HFF-Myc (cell line): ENCODE measurements at places on chromosomes 6 and 20.

GRCh38 chr6:136438441-136438840 is 111.8 kb downstream of the MAP7 start:
- DNase-seq = no peak

- no peak for DNase-seq
Observed at GRCh38 chr6:84026721-84027164, 6.8 kb upstream of the MRAP2 start.

DNA sequence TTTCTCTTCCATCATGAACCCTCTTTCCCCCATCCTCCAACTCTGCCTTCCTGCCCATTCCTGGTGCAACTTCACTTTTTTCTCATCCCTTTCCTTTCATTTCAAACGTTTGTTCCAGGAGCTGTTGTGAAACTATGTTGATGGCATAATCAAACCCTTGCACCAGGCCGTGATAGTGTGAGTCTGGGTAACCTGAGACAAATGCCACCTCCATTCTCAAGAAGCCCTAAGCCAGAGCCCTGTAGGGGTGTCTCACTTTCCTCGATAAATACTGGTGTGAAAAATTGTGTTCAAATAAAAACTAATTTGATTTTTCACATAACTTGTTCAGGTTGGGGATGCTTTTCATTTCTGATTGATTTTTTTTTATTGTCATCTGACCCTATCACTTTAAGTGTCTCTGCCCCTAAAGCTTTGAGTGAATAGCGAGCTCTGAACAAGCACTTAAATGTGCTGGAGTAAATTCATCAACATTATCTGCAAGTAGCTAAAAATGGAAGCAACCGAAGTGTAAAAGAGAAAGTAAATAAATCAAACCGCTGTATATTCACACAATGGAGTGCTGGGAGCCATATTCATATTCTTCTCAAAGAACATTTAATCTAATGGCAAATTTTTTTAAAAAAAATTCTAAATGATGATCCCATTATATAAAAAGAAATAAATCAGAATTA is 303.1 kb upstream of the CDYL start:
- no peak for DNase-seq

GRCh38 chr20:50488236-50488806 is 21.9 kb upstream of the PTPN1 start:
- no peak for DNase-seq

DNA sequence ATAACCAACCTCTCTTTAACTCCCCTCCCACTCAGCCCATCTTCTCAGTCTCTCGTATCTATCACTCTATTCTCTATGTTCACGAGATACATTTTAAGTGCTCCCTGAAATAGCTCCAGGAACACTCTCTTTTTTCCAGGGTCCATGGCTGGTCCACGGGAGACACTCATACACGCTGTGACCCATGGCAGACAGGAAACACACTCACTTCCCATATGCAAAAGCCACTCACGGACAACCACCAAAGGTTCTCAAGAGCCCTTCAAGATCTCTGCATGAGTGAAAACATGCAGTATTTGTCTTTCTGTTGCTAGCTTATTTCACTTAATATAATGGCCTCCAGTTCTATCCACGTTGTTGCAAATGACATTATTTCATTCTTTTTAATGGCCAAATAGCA is 71.4 kb upstream of the PCSK2 start:
- DNase-seq = no peak

DNA sequence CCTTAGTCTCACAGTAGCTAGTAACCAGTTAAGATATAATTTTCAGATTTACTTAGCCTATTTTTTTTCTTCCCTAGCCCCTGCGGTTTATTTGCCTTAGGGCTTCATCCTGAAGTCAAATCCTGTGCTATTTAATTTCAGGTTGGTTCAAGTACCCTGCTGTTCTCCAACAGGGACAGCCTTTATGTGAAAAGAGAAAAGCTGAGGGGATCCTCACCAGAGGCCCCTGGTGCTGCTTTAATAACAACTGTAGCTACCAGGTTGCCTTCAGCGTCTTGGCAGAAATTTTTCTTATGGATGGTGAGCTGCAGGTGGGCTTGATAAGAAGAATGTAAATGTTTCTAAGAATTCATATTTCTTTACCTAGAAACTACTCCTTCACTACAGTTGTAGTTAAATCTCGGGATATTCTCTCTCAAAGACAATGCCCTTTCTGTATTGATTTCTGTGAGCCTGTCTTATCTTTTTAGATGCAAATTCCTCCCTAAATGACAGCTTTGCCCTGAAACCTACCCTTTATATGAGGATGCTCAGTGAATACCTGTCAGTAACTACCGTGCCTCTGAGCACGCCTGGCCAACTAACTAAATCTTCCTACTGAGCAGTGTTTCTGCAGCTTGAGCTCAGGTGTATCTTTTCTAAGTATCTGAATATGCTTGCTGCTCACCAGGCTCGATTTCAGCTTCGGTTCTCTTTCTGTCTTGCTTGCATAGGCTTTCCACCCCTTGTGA is 320.5 kb downstream of the MMUT start:
- DNase-seq = no peak

DNA sequence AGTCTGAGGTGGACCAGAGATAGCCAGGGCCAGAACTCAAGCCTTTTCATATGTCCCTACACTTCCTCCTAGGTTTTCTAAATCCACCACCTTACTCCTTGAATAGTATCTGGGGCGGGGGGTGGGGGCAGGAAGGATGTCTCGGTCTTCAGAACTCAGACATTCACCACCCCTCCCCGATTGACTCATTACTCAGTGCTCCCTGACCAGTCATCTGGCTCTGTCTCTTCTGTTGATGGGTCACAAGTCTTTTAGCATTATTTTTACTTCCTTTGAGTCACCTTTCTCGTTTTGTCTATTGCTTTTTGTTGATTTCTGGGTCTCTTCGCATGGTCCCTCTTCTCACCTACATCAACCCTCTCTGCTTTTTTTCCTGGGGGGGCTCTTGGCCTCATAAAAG is 23.3 kb downstream of the NOX3 start:
- no peak for DNase-seq

GRCh38 chr6:5028921-5029320 is 25.1 kb upstream of the RPP40 start:
- no peak for DNase-seq

DNA sequence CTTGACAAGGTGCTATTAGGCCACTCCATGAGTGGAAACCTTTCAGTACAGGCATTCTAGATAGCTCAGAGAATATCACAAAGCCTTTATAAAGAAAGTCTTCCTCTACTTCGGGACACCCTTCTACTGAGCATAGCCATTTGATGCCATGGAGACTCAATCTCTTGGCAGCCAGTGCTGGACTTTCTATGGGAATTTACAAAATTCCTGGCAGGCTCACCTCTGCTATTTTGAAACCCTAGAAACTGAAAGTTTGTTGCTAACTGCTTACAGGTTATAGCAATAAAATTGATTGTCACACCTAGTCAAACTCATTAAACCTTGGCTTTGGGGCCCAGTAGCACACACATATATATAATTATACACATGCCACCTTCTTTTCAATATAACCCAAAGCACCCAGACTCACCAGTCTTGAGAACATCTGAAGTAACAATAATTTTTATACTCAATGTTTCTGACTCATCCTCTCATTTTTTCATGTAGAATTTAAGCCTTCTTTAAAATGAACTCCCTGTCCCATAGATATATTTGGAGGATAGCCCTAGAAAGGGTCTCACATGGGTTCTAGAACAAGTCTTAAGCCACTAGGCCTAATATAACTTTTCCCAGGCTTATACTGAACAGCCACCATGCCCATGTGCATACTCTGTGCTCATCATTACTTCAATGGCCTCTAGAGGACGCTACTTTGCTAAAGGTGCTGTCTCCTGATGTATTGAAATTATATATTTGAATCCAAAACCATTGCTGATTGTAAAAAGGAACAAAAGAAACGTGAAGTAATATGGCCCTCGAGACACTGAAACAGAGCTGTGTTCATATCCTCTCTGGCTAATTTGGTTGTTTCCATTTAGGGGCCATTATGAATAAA is 368.1 kb upstream of the MARCKS start:
- DNase-seq = no peak

- DNase-seq = no peak
Observed at GRCh38 chr20:8234580-8234979, 102.5 kb downstream of the PLCB1 start.

DNA sequence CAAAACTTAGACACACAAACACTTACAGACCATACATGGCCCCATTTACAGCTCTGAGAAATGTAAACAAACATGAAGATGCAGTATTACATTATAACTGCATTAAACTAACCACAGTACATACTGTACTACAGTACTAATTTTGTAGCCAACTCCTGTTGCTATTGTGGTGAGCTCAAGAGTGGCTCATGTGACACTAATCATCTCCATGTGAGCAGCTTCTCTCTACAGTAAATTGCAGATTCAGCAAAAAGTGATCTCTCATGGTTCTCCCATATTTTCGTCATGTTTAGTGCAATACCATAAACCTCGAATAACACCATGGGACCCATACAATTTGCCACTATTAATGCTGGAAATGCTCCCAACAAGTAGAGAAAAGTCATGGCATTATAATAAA is 860.4 kb downstream of the EPHA7 start:
- DNase-seq = no peak

DNA sequence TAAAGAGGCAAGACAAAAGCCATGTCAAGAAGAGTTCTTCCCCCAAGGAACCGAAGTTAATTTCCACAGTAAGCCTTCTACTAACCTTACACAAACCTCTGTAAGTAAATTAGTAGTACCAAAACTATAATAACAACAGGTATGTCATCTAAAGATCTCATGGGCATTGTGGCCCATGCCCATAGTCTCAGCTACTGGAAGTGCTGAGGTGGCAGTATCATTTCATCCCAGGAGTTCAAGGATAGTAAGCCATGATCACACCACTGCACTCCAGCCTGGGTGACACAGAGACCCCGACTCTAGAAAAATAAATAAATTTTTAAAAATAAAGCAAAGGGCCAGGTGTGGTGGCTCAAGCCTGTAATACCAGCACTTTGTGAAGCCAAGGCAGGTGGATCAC is 29.2 kb downstream of the MDN1 start:
- DNase-seq = no peak

DNA sequence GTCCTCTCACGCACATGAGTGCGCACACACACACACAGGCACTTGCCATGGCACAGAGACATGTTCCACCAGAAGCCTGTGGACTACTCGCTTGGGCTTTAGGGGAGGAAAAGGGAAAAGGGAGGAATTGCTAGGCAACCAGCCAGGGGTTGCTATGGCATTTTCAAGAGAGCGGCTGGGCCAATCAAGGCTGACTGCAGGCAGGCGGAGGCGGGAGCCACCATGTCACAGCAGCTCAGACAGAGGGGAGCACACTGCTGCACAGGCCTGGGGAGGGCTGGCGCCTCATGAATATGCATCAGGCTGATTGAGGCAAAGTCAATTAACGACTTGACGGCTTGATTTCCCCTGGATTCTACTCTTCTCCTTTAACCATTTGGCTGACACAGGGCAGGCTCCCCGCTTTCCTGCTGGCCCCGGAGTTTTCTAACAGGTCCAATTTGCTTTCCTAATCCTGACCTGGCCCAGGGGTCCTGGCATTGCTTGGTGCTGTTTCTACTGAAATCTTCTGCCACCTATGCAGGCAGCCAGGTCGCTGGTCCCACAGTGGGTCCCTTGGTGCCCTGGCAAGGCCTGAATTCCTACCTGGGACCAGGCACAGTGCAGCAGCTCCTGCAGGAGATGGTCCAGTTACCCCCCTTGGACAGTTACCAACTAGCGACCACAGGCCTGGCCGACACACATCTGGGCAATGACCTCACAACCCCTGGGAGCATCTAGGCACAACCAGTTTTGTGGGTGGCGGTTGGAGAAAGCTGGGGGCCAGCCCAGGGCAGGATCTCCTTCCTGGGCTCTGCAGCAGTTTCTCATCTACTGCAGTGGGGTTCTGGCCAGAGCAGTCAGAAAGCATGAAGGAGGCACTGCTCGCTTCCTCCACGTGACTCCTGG is 52.1 kb downstream of the YTHDF1 start:
- no peak for DNase-seq

DNA sequence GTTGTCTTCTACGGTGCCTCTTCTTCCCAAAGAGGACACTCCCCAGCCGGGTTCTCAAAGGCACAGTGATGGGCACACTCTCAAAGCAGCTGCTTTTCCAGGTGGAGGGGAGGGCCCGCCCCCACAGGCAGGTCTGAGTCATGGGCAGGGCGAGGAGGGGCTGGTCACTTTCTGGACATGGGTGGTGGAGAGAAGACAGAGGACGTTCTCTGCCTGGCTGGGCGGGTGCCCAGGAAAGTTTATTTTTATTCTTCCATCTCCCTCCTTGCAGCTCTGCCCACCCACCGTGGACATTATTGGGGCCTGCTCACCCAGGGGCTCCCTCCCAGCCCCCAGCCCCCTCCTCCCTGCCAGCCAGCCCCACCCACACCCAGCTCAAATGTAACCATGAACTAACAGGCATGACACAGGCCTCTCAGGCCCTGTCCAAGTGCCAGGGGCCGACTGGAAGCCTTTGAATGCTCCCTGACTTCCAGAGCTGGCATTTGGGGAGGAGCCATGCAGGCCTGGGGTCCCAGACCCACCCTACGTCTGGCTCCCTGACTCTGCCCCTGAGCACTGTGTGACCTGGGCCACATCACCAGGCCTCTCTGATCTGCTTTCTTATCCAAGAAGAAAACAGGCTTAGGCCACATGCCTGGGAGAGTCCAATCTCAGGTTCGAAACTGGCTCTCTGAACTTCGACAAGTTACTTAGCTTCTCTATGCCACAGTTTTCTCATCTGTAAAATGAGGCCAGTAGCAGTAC is 8.0 kb downstream of the TGM2 start:
- DNase-seq = no peak
